ENCODE measurements at places on chromosomes 4 and X.

DNA sequence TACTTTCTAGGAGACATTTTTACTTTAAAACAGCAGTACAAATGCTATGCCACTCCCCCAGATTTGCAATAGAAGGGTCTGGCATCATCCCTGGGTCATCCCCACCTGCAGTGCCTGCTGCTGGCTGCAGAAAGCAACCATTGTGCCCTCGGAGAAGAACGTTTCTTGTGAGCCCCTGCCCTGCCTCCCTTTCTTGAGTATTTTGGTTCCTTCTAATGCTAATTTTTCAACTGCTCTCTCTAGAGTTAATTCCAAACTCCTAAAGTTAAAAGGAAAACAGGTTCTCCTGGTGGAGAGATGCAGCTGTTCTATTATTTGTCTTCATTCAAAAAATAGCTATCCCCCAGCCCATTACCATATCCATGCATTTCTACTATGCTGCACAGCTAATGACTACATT is 107.1 kb downstream of the IDS start:
- DNase-seq: no peak

DNA sequence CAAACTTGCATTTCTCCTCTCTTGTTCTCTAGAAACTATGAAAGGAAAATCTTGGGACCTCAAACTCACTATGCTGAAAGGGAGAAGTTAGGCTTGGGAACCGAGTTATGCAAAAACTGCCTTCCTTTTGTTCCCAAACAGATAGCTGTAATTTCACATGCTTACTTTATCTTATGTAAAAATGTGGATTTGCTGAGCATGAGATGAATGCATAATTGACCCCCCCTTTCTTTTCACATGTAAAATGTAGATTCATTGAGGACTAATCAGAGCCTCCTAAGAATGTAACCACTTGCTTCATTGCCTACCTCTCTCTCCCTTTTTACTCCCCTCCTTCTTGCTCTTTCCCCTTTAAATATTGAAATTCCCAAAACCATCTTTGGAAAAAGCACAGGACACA is 18.0 kb downstream of the TBC1D9 start:
- no peak for DNase-seq

DNA sequence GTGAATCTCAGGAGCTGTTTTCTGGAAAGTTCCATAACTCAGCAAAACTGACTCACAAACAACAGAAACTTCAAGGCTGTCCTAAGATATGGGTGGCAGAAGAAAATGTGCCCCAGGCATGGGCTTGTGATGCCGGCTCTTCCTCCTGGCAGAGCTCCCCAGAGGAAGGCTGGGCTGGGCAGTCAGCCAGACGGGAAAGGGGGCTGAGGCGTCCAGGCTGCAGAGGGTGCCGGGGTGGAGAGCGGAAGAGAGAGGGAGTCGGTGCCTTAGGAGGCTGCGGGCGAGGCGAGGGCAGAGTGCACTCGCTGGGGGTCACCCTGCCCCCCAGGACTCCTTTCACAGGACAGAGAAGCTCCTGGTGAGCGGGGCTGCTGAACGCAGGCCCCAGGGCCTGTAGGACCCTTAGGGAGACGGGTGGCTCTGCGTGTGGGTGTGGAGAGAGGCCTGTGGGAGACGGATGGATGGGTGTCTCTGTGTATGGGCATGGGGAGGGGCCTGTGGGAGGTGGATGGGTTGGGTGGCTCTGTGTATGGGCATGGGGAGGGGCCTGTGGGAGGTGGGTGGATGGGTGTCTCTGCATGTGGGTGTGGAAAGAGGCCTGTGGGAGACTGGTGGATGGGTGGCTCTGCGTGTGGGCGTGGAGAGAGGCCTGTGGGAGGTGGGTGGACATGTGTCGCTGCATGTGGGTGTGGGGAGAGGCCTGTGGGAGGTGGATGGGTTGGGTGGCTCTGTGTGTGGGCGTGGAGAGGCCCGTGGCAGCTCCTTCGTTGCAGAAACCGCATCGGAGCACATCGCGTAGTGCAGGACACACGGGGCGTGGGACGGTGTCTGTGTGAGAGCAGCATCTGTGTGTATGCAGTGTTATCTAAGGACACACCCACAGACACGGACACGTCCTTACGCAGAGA is 15.9 kb downstream of the PCGF3 start:
- no peak for DNase-seq

DNA sequence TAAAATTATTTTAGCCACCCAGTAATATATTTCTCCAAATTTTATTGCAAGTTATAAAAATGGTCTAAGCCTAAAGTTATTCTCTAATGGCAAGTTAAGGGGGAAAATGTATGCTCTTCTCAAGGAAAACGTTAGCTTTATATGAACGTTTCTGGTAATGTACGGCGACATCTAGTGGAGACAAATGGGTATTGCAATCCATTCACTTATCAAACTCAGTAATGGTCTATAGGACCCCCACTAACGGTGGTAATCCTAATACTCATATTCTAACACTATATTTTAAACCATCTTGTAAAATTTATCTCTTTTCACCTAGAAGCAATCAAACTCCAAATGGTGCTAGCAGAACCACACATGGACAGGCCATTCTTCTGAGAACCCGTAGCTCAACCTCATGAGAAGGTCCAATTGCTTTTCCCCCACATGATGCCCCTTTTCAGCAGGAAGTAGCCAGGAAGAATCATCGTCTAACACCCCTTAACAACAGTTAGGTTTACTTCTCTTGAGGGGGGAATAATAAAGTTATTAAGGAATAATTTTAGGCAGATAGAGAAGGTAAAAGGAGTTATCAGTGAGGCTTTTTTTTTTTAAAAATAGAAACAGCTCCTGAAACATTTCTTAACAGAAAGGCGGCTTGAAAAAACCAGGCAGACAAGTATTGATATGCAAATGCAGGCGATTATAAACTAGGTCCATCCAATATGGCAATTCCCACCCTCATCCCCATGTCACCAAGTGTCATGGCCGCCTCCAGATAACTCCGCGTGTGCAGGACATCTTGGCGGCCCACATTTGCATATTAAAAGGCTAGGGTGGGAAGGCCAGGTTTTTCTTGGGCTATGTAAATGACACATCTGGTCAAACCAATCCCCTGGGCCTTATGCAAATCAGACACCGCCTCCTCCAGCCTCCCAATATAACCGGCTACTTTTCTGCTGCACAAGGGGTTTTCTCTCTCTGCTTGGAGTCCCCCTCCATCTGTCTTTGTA is 35.0 kb downstream of the NUDT11 start:
- peak; percentile 28 for DNase-seq

- no peak for DNase-seq
These were observed 133.8 kb upstream of the STIM2 start for GRCh38 chr4:26726655-26727387.

DNA sequence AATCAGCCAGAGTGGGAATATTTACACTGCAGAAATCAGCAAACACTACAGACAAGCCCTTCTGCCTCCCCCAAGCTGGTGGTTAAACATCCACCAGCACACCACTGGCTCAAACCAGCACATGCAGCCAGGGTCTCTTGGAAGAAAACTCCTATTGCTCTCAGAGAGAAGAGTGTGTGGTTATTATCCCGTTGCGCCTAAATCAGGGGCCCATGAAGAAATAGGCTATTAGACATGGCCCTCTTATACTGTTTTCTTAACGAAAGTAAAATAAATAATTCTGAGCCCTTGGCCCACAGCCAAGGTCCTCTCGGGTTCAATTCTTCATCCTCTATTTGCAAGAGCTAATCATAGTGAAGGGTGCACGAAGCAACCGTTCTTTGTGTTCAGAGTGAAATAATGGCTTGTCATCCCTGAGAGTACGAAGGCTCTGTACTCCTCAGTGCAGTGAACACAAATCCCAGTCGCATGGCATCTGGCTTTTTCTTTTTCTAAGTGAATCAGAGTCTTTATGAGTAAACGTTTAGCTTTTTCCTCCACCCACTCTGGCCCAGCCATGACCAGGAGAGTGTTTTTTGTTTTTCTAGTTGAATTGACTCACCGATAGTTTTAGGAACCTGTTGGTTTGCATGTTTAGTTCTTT is 33.4 kb upstream of the RBM47 start:
- DNase-seq: no peak

DNA sequence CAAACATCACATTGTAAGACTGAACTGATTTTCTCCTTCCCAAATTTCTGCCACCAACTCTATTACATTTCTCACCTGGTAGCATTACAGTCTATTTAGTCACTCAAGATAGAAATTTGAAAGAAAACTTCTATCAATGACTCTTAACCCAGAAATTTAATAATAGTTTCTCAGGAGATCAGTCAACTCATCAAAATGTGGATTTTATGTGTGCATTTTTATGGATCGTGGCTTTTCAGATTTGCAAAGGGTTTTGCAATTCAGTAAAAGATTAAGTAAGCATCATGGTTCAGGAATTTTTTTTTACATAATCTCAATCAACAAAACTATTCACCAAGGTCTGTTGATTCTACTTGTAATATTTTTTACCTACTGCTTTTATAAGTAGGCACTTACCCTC is 111.1 kb downstream of the CFAP299 start:
- no peak for DNase-seq

- no peak for DNase-seq
These were observed 73.0 kb downstream of the ABLIM2 start for GRCh38 chr4:8085491-8086117.

All from renal cortex interstitium (tissue), 15 donors.